ENCODE measurements at places on chromosomes 1 and 21.

- no peak for DNase-seq
Observed at GRCh38 chr1:117820694-117821381, 108.6 kb downstream of the GDAP2 start.

DNA sequence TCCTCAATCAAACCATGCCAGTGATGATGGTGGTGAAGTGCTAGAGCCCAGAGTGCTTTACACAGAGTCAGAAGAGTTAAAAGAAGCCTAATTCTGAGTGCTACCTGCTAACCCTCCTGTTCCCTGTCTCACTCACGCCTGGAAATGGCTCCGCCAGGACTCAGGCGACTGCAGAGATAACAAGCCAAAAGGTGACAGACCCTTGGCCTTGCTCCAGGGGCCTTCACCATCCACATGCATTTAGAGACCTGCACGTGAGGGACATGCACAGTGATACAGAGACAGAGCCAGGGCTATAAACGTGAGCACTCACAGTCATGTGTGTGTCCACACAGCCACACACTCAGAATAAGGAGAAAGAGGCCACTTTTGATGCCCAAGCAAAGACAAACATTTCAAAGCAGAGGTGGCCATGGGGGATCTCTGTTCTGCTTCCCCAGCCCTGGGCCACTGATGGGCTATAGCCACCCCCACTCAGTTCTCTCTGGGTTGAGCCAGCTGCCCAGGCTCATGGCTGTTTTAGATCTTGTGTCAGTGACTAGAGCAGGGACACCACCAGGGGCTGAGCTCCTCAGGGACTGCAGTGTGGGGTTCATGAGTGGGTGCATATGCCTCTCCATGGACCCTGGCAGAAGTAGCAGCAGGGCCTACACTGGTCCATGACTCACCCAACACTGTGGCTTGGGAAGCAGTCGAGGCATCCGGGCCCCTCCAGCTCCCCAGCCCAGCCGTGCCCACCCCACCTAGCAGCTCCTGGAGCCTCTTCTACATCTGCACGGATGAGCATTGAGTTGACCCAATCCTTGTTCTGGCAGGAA lies 117.2 kb downstream of the EPHB2 start:
- DNase-seq, result no peak

GRCh38 chr1:17233675-17234320 lies 15.1 kb upstream of the PADI3 start:
- no peak for DNase-seq

DNA sequence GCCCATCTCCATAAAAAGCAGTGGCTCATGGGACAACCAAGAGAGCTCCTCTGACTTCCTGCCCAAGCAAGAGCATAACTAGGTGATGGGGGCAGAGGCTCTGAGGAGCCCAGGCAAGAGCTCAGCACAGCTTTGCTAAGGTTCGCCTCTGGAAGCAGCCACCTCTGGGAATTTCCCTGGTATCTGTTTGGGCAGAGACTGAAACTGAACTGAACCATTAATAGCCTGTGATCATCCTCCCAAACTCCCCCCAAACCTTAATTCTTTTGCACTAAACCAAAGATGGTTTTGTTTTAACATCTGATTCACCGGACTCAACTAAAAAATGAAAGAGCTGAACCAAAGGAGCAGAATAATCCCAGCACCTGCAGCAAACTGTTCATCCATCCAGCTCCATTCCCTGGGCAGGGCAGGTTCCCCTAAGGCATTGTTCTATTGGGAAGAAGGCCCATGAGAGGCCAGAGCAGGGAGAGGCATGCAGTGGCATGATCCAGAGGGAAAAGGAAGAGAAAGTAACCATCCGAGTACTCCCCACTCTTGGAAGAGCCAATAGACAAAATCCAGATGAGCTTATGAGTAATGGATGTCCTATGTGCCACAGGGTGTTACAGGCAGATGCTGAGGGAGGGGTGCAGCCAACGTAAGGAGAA lies 77.8 kb upstream of the KAZN start:
- DNase-seq, result no peak

GRCh38 chr1:97947695-97948094 lies 26.9 kb upstream of the DPYD start:
- DNase-seq, result no peak

- no peak for DNase-seq
Observed at GRCh38 chr1:21114431-21114830, 62.3 kb downstream of the EIF4G3 start.

DNA sequence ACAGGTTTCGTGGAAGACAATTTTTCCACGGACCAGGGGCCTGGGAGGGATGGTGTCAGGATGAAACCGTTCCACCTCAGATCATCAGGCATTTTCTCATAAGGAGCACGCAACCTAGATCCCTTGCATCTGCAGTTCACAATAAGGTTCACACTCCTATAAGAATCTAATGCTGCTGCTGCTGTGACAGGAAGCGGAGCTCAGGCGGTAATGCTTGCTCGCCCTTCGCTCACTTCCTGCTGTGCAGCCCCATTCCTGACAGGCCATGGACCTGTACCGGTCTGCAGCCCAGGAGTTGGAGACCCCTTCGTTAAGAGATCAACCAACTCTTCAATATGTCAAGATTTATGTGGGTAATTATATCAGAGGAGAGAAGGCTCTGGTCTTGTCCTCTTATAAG lies 3.3 kb upstream of the DHX9 start:
- DNase-seq, result no peak

DNA sequence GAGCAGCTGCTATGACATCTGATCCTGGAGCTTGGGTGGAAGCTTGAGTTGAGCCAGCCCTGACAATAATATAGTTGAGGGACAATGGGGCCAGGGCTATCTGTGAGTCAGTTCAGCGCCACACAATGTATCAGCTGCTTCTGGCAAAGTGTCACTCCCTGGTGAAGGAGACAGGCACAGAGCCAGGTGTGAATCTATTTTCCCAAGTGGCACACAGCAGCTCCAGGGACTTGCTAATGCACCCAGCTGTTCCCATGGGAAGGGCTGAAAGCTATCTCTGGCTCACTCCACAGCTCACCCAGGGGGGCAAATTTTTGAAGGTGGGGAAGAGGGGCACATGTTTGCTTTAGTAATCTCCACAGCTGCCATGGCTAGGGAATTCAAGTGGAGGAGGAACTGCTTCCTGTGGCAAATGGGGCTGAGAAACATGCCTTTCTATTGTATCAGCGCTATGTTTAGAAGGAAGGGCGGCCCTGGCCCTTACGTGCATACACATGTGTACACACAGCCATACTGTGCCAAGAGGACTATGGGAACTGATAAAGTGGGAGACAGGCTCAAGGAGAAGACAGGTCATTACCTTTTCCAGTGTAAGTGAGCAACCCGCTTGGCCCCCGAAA lies 2.2 kb downstream of the CYB5R1 start:
- DNase-seq, result no peak

GRCh38 chr1:78045563-78045925 lies 222 bp upstream of the GIPC2 start:
- no peak for DNase-seq
